ENCODE measurements at places on chromosomes 11 and 22. TPM values are rescaled to one million over a fixed set of nuclear protein-coding genes. Genes with fewer than 3 reads are reported as not detected.

CD3D gene
- 0.38 TPM for polyA plus RNA-seq

PYGM gene
- 1.6 TPM for polyA plus RNA-seq

CLTCL1 gene
- polyA plus RNA-seq: 7.5 TPM

DNA sequence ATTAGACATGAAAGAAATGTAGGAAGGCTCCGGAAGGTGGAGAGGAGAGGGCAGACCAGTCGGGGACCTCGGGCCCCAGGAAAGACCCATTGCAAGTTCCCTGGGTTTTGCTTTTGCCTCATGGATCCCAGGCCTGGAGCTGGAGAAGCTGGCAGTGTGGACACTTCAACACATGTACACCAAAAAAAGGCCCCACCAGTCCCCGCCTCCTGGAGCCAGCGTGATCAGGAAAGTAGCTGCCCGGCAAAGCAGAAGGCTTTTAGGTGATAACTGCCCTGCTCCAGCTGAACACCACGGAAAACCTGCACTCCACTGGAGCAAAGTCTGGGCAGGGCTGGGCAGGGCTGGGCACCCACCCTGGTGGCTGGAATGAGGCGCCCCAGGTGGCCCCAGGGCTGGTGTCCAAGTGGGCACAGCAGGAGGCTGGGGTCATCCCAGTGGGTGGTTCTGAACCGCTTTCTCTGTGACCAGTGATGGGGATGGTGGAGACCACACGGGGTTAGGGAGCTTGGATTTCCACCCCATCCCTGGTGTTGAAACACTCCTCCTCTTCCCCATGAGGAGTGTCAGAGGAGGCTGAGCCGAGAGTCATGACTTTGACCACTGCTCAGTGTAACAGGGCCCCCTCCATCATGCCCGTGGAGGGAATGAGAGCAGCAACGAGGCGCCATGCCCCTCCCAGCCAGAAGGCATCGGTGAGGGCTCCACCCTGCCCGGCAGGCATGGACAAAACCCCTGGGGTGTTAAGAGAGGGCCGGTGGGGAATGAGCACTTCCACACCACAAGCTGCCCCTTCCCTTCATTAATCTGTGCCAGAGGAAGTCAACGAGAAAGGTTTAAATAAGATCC, 16.9 kb upstream of the MUC5AC start:
- DNase-seq: no peak

DNA sequence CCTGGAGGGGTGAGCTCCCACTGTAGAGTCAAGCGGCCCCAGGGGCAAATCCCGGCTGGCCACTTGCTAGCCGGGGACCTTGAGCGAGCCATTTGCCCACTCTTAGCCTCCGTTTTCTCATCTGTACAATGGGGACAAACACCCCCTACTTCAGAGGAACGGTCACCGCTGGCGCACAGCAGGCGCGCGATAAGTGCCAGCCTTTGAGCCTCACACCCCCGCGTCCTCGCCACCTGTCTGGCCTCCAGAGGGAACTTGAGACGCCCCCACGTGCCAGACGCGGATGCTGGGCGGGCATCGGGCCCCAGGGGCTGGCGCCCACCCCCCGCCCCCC, 72.6 kb upstream of the TCF20 start:
- no peak for DNase-seq

OR8G5 gene
- not detected for polyA plus RNA-seq

TRIM48 gene
- not detected for polyA plus RNA-seq

GRCh38 chr22:20000246-20001081, 16.2 kb downstream of the ARVCF start:
- DNase-seq: no peak

DNA sequence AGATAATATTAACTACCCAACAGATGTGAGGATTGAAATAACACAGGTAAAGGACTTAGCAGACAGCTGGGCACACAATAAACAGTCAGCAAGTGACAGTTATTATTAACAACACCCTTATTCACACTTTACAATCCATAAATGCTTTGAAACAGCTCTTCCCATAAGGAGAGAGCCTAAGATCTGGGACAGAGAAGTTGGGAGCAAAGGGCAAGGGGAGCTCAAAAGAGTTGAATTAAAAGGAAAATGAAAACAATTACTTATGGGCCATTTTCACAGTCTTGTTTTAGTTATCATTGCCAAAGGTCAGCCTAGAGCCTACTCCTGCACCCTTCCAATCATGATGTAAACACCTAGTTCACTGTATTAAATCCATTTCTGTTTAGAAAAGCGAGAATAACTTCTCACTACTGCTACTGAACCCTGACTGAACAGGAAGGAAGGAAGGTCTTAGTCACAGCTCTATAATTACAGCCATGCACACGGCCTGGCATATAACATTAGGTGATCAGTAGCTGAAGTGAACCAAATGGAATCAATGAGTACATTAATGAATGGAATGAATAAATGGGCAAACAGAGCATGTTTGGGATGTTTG, 111.3 kb downstream of the PLEKHA7 start:
- DNase-seq: no peak

SYTL2 gene
- polyA plus RNA-seq: 72.0 TPM

DNA sequence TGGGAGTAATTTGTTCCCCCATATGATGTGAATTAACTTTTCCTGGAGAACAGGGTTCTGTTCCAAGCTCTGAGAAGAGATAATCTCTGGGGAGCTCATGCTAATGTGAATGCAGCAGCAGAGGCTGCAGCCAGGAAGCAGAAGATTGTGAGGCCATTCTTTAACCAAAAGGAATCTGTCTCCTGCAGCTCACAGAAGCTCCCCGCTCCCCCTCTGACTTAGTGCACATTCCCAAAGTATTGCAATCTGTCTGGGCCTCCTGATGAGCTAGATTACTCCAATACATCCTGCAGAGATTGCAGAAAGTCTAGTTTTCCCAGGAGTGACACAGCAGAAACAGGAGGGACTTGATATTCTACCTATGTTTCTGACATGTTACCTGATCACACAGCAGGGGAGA, 420.6 kb upstream of the FAT3 start:
- DNase-seq: no peak

DNA sequence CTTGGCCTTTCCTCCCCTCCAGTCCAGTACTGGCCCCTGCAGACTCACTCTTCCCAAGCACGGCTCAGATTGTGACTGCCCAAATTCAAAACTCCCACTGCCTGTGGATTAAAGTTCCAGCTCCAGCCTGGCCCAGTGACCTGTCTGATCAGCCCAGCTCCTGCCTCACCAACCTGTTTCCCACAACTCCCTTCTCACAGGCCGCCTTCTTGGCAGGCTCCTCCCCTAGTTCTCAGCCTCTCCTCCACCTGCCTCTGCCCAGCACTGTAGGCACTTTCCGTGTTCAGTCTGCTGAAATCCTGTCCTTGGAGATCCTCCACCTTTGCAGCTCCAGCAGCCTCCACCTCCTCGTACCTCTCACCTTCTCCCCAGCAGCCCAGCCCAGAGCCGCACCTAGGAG, 68.6 kb downstream of the MICAL2 start:
- DNase-seq: no peak

GRCh38 chr11:67071420-67072284, 15.0 kb downstream of the RHOD start:
- no peak for DNase-seq

DNA sequence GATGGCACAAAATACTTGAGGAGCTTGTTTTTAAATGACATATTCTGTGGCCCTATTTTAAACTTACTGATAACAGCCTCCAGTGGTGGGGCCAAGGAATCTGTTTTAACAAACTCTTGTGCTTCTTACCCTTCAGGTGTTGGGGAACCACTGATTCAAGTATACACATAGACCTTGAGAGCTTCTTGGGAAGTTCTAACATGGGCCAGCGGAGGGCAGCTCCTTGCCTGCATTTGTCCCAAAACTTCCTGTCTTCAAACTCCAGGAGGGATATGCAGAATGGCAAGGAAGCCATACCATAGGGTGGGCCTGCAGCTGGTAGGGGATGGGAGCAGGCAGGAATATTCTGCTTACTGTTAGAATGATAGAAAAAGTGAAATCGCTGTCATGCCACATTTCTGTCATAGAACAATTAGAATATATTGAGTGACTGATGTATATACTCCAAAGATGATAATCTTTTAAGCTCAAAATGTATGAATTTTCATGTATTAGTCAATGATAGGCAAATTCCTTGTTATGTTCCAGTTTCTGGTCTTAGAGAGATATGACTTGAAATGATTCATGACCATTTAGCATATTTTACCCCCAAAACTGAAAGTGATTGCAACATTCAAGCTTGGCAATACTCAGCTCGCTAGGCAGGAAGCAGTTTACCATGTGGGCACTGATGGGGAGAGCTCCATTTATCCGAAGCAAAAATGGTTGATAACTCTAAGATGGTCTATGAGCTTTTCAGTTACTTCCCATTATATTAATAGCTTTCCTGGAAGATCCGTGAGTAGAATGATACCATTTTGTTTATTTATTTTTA, 9.2 kb downstream of the EXT2 start:
- DNase-seq: no peak

TMPRSS4 gene
- 25.8 TPM for polyA plus RNA-seq

DNA sequence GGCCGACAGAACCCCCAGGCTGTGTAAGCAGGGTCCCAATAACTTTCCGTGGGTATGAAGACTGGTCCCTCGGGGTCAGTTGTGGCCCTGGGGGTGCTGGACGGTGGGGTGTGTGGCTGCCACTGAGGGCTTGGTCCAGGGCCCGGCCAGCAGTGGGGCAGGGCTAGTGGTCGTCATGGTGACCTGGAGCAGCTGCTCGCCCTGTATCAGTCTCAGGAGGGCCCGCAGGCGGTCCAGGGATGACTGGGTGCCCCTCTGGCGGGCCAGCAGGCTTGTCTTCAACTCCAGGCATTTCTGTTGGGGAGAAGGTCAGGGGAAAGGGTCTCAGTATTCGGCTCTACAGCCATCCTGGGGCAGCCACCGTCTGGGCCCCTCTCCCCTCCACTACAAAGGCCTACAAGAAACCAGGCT, 126.8 kb downstream of the PHF21B start:
- DNase-seq: no peak

DNA sequence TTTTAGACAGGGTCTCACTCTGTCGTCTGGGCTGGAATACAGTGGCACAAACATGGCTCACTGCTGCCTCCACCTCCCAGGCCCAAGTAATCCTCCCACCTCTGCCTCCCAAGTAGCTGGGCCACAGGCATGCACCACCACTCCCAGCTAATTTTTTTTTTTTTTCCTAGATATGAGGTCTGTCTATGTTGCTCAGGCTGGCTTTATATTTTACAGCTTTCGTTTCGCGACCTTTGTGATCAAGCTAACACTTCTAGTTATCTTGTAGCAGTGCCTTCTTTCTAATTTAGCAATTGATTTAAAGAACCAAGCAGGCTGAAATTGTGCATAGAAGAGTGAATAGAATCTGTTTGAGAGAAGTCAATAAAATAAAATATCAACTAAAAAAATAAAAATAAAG, 11.3 kb downstream of the CKAP5 start:
- no peak for DNase-seq

DNA sequence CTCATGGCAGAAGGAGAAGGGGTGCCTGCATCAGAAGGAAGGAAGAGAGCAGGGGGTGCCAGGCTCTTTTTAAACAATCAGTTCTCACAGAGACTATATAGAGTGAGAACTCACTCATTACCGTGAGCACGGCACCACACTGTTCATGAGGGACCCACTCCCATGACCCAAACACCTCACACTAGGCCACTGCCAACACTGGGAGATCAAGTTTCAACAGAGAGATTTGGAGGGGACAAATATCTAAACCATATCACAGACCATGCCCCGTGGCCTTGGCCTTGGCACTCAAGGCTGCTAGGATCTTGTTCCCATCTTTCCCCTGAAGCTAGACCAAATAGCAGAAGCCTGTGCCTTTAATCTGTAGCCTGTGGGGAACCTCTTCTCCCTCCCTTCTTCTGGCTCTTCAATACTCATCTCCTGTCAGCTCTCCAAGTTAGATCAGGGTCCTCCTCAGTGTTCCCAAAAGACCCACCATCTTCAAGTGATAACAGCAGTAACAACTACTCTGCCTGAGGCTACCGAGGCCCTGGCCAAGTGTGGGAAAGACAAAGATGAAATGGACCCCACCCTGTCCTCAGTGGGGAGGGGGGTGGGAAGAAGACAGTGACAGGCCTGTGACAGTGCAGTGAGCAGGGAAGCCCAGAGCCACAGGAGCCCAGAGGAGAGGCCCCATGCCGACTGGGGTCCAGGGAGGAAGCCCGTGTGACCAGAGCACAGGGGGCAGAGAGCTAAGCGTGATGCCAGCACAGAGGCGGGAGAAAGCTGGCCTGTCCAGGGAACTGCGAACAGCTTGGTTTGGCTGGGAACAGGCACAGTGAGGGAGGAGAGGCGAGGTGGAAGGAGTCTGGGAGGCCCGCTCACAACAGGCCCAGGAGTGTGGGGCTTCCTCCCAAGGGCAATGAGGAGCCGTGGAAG, 72.6 kb downstream of the MYO7A start:
- no peak for DNase-seq

DNA sequence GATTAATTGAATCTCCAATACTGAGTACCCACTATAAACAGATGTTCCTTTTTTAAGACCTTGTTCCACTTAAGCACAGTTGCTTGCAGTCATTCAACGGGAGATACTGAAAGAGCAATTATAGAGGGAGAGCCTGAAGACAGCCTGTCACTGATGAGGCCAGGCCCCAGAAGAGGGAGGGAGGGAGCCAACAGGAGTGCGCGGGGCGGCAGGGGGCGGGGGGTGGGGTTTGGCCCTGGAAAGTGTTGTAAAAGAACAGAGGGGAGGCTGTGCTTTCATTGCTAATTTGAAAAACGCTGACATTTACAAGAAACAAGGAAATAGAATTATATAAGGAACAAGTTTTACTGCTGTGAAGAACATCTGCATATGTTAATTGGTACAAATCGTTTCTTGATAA, 53.1 kb downstream of the MAP6 start:
- DNase-seq: no peak

- no peak for DNase-seq
Observed at GRCh38 chr11:95091663-95092180, 2.1 kb downstream of the ENDOD1 start.

CHKB gene
- polyA plus RNA-seq: 78.2 TPM

GPR83 gene
- polyA plus RNA-seq: 0.55 TPM

GRCh38 chr11:59380263-59381059, 21.8 kb downstream of the OR5AN1 start:
- DNase-seq: no peak

GRCh38 chr11:9858218-9858617, 194.3 kb downstream of the SWAP70 start:
- no peak for DNase-seq

DNA sequence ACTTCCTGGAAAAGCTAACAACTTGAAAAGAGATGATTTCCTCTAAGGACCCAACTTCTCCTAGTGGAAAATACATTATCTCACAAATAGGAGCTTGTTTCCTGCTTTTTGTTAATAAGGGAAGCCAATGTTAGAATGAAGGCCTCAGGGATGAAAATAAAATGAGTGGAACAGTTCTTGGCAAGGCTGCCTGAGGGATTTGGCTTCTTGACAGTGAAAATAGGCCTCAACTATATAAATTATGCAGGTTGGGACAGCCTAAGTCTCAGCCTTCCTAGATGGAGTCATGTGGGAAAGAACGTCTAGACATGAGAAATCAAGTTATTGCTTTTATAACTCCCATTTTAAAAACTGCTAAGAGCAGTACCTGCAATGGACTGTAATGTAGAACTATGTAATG, 92.8 kb upstream of the FIBIN start:
- no peak for DNase-seq

KIAA1671 gene
- 25.5 TPM for polyA plus RNA-seq

- DNase-seq: no peak
Observed at GRCh38 chr22:47593291-47593690, 830.8 kb downstream of the TBC1D22A start.
